Cortex of kidney (tissue), 1 donor: ENCODE measurements at places on chromosomes 11 and 22.

GRCh38 chr11:95256321-95256779 is 25.3 kb upstream of the SESN3 start:
- DNase-seq = no peak

DNA sequence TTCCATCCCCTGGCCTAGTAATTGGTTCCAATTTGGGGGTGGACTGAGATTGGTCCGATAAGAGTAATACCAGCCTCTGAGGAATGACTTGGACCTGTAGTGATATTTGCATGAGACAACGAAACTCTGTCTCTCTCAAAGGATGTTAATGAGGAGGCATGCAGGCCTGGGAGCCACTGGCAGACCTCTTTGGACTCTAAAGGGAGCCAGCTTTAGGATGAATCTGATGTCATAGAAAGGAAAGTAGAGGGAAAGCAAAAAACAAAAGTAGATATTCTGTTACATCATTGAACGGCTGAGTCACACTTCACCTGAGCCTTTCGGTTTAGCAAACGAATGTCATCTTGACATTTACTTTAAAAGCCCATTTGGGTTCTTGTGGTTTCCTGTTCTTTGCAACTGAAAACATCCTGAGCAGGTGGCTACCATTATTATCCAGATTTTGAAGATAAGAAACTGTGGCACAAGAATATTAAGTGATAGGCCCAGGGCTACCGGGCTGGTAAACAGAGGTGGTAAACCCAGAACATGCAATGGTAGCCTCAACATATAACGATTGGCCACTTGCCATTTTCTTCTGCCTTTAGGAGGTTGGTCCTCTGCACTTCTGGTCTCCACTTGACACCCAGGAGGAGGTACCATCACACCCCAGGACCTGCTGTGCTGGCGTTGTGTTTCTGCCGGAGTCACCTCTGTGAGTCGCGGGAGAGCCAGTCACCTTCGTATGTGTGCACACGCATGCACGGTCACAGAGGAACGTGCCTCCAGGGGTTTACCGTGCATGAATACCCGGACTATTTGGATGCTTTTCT is 42.7 kb downstream of the RTL6 start:
- DNase-seq = no peak

DNA sequence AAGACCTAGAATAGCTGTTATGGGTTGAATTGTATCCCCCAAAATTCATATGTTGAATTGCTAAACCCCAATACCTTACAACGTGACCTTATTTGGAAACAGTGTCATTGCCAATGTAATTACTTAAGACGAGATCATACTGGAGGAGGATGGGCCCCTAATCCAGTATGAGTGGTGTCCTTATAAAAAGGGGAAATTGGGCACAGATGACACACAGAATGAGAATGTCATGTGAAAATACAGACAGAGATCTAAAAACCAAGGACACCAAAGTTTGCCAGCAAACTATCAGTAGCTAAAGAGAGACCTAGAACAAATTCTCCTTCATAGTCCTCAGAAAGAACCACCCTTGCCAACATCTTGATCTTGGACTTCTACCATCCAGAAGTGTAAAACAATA is 127.7 kb downstream of the ATXN10 start:
- no peak for DNase-seq

- no peak for DNase-seq
These were observed 66.3 kb upstream of the SYN3 start for GRCh38 chr22:33124471-33124870.

DNA sequence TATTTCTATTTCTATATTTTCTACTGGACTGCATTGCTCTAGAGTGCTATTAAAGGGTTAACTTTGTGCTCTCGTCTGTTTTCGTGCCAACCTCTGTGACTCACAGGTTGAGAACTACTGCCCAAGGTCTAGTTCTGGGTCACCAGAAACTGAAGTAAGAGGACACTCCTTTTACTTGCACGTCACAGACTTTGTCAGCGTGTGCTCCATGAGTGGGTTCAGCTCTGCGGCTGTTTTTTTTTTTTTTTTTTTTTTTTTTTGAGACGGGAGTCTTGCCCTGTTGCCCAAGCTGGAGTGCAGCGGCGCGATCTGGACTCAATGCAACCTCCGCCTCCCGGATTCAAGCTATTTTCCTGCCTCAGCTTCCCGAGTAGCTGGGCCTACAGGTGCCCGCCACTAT is 49.8 kb downstream of the CLMP start:
- DNase-seq = no peak

- no peak for DNase-seq
These were observed 24.2 kb upstream of the TREH start for GRCh38 chr11:118703563-118704106.
